ENCODE measurements at places on chromosomes 2 and 18.

- DNase-seq: no peak
Measured at GRCh38 chr2:45072862-45073237, 63.6 kb upstream of the SIX2 start.

GRCh38 chr2:233832414-233832813 is 21.9 kb downstream of the HJURP start:
- no peak for DNase-seq

DNA sequence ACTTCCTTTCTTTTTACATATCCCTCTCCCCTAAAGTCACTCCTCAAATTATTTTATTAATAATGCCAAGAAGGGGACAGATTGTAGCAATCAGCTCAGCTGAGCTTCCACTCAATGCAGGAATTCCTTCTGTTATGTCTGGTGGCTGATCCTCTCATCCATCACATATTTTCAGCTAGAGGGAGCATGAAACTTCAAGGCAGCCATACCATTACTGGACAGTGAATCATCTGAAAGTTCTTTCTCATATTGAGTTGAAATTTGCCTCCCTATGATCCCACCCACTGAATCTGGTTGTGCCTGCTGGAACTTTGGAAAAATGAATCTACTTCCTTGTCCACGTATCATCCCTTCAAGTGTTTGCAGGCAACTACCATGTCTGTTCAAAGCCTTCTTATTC is 11.2 kb downstream of the ZNF385B start:
- DNase-seq: no peak

- no peak for DNase-seq
Measured at GRCh38 chr18:11066038-11066437, 83.3 kb downstream of the PIEZO2 start.

All from urothelium cell line (cell line).